Thymus (tissue), 14 donors: ENCODE measurements at places on chromosomes 16 and 17.

GRCh38 chr16:49806446-49806845, 49.5 kb downstream of the ZNF423 start:
- DNase-seq: no peak

DNA sequence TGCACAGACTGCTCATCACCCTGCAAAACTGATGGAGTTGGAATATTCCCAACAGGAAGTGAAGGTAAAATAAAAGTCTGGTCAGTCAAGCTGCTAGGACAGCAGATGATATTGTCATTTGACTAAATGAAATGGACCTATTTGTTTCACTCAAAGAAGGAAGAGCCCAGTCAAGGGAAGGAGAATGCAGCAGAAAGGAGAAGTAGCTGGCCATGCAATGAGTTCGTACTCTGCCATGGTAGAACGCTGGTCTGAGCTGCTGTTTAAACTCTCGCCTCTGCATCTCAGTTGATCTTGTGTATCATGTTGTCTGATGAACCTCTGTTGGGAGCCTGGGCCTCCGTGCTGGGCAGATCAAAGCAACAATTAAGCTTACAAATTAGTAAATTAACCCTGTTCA, 15.6 kb upstream of the YPEL2 start:
- no peak for DNase-seq

DNA sequence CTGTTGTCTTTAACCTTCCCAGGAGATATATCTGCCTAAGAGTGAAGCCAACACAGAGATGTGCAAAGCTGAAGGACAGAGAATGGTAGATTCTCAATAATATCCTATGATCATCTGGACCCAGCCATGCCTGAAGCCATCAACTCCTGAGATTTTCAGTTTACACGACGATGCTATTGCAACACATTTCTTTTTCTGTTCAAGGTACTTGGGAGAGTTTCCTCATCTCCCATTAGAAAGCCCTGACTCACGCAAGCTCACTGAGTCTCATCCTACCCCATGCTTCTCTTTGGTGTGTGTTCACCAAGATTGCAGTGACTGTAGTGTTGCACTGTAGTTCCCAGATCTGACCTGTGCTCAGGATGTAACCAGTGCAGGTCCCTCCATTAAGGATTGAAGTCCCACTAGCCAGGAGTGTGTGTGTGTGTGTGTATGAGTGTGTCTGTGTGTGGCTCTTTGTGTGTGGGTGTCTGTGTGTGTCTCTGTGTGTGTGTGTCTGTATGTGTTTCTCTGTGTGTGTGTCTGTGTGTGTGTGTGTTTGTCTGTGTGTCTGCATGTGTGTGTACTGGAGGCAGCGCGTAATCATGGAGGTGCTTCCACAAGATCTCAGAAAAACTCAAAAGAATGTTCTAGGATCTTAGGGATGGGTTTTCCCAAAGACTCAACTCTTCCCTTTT, 15.5 kb downstream of the CES1 start:
- DNase-seq: no peak

DNA sequence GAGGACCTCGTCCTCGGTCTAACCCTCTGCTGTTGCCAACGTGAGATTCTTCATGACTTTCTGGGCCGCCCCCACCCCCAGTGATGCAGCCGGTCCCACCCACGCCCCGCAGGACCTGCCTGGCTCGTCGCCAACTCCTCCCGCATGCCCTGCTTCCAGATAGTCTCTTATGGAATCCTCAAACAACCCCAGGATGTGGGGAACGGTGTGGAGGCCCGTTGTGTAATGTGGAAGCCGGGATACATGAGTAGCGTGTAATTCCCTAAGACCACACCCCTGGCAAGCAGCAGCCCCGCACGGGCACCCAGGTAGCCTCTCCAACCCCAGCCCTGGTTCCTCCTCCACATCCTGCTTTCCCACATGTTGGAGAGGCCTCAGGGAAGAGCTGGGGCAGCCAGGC, 275.9 kb downstream of the C16orf95 start:
- DNase-seq: no peak

DNA sequence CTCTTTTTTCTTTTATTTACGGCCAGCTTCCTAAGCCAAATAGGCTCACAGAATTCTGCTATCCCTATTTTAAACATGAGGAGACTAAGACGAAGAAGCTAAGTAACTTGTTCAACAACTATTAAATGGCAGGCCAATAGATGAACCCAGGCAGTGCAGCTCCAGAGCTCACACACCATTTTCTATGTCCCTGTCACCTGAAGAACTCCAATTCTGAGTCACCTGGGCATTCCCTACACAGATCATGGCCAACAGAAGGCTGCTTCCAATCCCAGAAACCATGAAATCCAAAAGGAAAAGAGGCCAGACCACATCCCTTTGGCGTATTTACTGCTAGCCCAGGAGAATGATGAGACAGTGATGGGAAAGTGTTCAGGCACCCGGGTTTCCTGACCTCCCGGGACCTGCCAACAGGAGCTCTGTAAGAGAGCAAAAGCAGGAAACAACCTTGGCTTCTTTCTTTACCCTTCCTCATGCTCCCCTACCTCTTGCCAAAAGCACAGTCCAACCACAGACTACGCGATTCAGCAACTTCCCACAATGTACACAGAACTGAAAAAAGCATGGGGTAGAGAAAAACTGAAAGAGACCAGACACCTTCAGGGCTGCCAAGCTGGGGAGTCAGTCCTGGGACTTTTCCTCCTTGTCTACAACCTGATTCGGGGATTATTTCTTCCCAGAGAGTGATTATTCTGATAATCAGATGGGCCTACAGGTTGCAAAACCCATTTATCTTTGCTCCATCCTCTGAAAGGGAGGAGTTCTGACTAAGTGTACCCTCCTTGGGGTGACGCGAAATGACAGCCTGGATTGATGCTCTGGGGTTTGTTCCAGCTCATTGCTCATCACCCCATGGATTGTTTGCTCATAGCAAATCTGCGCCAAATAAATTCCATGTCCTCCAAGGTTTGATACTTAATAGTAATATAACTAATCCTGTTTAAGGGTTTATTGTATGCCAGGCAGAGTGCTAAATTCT, 47.8 kb upstream of the HAS3 start:
- no peak for DNase-seq

GRCh38 chr16:82728901-82729300, 102.1 kb downstream of the CDH13 start:
- DNase-seq: no peak

DNA sequence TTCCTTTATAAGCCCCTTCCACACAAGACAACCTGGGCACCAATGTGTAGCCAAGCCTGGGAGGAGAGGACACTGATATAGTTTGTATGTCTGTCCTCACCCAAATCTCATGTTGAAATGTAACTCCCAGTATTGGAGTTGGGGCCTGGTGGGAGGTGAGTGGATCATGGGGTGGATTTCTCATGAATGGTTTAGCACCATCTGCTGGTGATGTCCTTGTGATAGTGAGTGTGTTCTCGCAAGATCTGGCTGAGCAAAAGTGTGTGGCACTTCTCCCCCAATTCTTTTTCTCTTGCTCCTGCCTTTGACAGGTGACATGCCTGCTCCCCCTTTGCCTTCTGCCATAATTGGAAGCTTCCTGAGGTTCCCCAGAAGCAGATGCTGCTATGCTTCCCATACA, 135.8 kb downstream of the USP31 start:
- DNase-seq: no peak

DNA sequence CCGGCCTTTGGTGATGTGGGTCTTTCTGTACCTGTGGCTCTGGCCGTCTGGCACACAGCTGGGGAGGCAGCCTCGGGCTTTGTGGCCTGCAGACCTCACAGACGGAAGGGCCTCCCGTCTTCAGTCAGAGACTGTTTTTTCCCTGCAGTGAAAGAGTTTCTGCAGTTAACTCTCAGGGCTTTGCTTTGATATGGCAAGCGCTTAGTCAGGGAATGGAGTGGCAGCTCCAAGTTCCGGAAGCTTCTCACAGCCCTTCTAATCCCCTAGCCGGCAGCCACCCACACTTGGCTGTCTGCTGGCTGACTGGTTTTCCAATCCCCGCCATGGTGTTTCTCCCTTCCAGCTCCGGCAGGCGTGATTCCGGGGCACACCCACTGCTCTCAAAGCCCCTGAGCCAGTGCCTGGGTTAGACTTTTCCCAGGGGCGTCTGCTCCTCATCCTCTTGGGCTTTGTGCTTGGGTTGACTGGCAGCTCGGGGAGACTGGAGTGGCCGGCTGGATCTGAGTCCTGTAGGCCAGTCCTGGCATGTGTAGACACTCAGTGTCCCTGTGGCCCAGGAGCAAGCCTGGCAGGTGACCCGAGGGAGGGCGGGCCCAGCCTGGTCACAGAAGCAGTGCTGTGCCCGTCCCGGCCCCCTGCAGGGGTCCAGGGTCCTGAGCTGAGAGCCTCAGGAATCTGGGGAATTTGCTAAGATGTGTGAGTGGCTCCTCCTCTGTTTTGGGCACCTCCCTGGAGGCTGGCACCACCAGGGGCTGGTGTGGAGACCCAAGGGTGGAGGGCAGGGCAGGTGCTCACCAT, 29.9 kb downstream of the BAIAP2 start:
- DNase-seq: no peak

DNA sequence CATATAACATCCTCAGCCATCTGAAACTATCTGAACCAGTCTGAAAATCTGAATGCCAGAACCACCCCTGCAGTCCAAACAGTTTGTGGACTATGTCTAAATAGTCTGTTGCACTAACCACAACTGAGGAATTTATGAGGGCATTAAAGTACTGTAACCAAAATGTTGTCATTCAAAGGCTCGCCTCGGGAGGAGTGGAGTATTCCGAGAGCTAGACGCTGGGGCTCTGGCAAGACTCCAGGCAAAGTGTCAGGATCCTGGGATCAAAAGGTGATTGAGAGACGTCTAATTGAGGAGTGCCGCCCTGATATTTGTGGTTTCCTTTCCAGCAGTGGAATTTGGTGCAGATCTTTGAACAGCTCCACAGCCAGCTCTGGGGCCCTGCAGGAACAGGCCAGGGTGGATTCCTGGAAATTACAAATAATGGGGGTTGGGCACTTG, 142.9 kb upstream of the MYOCD start:
- no peak for DNase-seq

DNA sequence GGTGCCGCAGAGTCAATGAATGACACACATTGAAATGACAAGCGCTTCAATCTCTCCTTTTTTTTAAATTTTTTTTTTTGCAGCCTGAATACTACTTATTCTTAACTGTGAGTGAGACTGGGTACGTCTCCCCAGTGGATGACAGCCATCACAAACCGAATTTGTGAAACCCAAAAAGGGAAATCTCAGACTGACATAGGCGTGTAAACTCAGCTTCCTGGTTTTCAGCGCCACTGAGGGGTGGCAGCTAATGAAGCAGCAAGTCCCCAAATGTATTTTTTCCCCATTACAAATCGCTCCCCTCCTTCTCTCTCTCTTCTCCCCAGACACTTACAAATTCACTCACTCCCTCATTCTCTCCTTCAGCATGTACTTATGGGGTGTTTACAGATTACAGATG, 196.0 kb downstream of the MAF start:
- no peak for DNase-seq

DNA sequence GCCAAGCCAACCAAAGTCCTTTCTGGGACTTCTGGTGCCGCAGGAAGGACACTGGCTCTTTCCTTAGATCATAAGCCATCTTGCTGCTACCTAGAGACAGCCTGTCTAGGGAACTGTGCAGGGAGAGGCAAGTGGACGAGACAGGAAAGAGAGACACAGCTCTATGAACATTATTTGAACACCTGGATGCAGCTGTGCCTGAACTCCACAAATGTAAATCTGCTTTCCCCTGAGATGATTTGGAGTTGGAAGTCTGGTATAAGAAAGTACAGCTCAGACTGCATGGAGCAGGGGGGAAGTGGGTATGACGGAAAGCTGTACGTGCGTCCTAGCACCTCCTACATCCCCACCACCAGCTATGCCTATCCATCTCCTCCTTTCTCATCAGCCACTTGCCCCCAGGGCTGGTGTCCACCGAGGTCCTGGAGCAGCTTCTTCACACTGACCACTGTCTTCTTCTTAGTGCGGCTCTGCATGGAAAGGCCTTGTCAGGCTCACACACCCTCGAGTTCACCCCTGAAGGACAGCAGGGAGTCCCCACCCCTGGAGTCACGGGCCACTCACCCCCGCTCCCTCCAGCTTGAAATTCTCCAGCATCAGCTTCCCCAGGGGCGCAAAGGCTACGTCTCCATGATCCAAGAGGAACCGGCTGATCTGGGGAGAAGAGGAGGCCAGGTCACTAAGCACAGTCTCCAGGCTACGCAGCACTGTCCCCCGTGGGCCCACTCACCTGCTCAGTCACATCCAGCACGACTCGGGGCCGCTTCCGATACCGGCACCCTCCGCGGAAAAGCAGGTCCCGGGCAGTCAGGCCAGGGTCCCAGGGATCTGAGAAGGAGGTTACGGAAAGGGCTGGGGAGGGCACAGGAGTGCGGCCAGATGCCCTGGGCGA, 3.9 kb downstream of the TAF1C start:
- DNase-seq: no peak

- no peak for DNase-seq
Measured at GRCh38 chr17:12973496-12974004, 44.3 kb downstream of the ELAC2 start.

GRCh38 chr16:78897299-78897698, 703.2 kb downstream of the MAF start:
- no peak for DNase-seq

GRCh38 chr17:65470783-65471182, 90.7 kb downstream of the AXIN2 start:
- no peak for DNase-seq

- no peak for DNase-seq
Measured at GRCh38 chr16:7443648-7444365, 111.2 kb downstream of the RBFOX1 start.

GRCh38 chr16:51812945-51813344, 661.9 kb upstream of the SALL1 start:
- no peak for DNase-seq

DNA sequence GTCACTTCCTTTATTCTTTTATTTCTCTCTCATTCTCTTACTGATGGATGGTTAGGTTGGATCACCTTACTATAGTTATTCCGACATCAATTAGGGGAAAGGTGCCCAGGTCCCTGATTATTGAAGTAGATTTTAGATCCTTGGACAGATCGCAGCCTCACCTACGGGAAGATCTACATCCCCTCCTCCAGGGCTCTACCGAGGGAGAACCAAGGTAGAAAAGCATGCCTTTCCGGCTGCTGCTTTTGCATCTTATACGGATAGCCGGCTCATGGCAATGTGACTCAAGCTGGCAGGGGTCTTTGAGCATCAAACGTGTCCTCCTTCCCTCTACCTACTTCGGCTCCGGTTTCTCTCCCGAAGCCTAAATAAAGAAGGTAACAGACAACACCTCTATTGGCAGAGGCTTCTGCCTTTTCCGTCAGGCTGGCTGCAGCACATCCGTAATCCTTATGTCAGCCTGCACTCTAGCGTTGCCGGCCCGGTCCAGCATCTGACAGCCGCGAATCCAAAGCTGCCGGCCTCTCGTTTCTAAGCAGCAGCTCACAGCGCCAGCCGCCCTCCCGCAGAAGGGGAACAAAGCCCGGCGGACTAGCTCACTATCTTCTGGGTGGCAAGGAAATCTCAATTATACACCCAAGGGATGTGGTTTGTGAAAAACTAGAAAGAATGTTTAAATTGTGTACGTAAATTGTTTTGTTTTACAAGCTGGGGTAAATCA, 46.9 kb downstream of the IRX6 start:
- no peak for DNase-seq

GRCh38 chr16:13155780-13156179, 254.4 kb downstream of the SHISA9 start:
- no peak for DNase-seq
